ENCODE measurements at places on chromosomes 7 and 10.

DNA sequence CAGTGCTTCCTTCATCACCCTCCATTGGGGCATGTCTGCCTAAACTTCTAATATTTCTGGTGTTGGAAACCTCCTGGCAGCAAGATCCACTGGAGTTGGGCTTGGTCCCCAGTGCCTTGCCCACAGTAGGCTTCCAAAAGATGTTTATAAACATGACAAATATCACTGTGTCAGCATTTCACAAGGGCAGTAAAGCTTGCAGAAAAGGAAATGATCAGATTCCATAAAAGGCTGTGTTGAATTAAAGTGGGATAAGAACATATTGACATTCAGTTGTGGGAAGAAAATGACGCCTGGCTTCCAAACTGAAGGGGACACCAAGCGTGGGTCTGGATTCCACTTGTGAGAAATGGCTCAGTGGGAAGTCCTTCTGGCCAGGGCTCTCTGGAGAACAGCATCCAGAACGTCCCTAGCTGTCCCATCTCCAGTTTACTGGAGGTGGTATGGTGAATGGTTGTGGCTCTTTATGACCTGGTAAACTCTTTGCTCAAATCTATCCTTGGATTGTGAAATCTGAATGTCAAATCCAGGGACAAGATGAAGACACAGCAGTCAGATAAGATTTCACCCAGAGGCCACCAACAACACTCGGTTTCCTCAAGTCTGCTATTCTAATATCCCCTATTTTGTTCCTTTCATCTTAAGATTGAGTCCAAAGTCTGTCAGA, 287.2 kb downstream of the TNS3 start:
- DNase-seq = no peak

GRCh38 chr10:110073896-110074295, 66.1 kb downstream of the ADD3 start:
- no peak for DNase-seq

DNA sequence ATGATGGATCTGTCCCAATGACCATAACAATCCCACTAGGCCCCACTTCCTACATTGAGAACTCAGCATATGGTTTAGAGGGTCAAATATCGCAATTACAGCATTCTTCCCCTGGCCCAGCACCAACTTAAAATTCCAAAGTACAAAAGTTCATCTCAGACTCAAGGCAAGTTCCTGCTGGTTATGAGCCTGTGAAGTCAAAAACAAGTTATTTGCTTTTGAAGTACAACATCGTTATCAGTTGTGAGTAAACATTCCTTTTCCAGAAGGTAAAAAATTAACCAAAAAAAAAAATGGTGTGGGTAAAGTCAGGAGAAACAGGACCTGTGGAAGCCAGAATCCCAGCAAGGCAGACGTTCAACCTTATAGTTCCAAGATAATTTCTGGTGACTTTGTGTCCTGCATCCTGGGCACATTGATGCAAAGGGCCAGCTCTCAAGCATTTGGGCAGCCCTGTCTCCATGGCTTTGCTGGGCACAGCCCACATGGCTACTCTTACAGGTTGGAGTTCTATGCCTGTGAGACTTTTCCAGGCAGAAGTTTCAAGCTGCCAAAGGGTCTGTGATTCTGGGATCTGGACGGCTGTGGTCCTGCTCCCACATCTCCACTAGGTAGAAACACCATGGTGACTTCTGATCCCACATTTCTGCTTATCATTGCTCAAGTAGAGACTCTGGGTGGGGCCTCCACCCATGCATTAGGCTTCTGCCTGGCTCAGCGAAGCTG, 37.5 kb downstream of the AKR1C8 start:
- DNase-seq = no peak

DNA sequence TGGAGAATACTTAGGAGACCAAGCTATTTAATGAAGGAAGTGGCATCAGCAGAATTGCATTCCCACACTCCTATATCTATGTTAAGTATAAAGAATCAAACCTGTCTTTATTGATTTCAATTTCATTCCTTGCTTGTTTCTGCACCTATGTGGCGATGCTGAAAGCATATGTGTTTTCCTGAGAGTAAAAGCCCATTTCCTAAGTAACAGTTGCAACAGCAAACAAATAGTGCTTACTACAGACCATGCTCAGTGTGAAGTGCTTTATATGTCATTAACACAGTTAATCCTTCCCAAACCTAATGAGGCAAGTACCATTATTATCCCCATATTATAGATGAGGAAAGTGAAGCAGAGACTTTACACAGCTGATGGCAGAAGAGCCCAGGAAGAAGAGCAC, 552.1 kb downstream of the PARD3 start:
- no peak for DNase-seq

DNA sequence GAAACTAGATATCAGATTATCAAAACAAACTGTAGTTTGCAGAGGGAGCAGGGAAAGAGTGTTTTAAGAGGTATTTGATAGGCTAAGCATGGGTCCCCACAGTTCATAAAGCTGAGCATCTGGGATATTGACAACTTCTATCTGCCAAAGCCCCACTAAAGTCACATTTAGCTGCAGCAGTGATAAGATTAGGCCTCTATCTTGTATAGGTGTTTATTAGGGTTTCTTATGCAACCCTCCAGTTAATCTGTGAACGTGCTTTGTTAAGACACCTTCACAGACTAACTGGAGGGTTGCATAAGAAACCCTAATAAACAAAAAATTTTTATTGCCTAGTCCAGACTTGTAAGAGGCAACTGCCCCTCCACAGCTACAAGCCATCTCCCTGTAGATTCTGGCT, 78.0 kb downstream of the CYP51A1 start:
- DNase-seq = no peak

- no peak for DNase-seq
These were observed 37.2 kb upstream of the CDH23 start for GRCh38 chr10:71359364-71360046.

GRCh38 chr7:117061751-117062150, 108.5 kb downstream of the ST7 start:
- no peak for DNase-seq

DNA sequence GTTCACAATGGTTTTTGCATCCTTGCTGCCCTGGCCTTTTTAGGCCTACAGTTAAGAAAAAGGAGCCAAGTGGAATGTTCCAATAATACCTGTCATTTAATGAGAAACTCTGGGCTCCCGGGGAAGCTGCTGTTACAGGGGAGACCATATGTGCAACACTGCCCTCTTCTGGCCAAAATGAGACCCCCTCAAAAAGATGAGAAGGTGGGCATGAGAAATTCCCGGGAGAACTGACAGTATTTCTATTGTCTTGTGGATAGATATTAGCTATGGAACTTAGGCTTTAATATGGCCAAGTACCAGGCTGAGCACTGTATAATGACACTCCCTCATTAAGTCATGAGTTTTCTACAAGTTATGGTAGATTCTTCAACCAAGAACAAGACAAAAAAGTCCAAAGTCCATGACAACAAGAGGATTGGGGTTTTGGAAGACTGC, 99.4 kb downstream of the CCDC3 start:
- DNase-seq = peak; percentile 67

DNA sequence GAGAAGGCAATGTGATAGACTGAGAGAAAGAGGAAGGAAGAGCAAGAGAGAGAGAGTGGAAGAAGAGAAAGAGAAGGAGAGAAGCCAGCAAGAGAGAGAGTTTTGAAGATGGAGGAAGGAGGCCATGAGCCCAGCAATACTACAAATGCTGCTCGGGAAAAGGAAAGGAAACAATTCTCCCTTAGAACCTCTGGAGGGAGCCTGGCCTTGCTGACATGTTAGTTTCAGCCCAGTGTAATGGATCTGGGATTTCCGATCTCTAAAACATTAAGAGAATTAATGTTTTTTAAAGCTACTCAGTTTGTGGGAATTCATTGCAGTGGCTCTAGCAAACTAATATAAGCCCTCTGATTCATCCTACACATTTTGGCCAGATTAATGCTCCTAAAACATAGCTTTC, 206.8 kb upstream of the MTPN start:
- no peak for DNase-seq

GRCh38 chr10:7561216-7561893, 105.4 kb downstream of the ITIH5 start:
- DNase-seq = peak; percentile 62

- DNase-seq = no peak
These were observed 125.1 kb downstream of the THSD7A start for GRCh38 chr7:11706666-11707605.

DNA sequence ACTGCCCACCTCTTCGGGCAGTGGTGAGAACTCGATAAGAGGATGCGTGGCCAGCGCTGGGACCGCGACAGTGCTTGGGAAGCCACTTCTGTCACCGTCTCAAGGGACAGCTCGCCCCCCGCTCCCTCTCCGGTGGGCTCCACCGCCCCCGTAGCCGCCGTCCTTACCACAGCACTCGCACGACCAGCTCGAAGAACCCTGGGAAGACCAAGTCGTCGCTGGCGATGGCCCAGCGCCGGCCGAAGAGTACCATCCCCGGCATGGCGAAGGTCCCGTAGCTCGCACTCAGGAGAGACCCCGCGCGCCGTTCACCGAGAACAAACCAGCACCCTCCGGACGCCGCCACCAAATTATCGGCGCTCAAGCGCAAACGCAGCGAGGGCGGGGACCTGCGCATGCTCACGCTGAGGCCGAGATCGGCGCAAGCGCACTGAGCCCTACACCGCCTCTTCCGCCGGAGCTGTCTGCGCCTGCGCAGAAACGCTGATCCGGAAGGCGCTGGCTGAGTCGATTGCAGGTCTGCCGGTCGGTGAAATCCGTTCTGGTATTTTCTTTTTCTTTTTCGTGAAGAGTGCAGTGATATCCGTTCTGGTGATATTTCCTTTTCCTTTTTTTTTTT, at the start of gene DAGLB:
DAGLB (minus strand) TSS at position 374 of the 619 bp plus-strand sequence; CDS start at position 262, 112 bp downstream.
- DNase-seq = peak; percentile 97

- DNase-seq = no peak
These were observed 23.5 kb downstream of the VCL start for GRCh38 chr10:74021248-74022055.

- DNase-seq = no peak
These were observed 11.2 kb upstream of the ING3 start for GRCh38 chr7:120939345-120939744.

DNA sequence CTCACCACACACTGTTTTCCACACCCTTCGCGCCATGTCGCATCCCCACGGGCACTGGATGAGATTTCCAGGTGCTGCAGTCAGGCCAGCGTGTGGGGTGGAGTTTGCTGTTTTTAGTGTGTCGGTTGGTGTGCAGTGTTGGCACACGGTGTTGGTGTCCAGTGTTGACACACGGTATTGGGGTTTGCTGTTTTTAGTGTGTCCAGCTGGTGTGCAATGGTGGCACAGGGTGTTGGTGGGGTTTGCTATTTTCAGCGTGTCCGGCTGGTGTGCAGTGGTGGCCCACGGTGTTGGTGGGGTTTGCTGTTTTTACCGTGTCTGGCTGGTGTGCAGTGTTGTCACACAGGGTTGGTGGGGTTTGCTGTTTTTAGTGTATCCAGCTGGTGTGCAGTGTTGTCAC, 20.1 kb upstream of the PRKAR1B start:
- no peak for DNase-seq

DNA sequence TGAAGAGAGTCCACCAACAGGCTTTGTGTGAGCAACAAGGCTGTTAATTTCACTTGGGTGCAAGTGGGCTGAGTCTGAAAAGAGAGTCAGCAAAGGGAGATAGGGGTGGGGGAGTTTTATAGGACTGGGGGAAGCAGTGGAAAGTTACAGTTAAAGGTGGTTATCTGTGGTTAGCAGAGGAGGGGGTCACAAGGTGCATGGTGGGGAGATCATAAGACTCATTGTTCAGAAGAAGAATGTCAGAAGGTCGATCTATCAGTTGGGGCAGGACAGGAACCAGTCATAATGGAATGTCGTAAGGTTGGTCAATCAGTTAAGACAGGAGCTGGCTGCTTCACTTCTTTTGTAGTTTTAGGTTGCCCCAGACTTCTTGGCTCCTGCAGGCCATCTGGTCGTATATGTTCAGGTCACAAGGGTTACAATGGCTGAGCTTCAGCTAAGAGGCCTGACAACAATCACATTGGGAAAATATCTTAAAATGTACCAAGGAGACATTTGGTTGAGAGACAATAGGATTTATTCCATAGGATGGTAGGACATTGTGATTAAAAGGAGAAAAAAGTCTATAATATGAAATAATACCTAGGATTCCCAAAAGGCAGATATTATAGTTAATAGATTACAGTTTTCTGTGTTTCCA, 356.4 kb downstream of the ANKRD7 start:
- DNase-seq = no peak

GRCh38 chr7:28576656-28577055, 164.3 kb downstream of the CREB5 start:
- no peak for DNase-seq

GRCh38 chr7:107386548-107387102, 83.2 kb upstream of the GPR22 start:
- no peak for DNase-seq

DNA sequence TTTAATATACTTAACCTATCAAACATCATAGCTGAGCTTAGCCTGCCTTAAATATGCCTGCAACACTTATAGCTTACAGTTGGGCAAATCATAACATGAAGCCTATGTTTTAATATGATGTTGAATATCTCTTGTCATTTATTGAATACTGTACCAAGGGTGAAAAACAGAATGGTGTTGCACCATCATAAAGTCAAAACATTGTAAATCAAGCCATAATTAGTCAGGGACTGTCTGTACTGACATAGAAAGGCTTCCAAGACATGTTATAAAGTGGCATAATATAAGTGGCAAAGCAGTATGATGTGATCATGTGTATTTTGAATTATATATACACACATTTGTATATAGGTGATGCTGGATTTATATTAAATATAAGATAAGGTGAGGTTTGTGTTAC, 140.0 kb downstream of the ZEB1 start:
- no peak for DNase-seq

- DNase-seq = no peak
These were observed 27.1 kb upstream of the COL13A1 start for GRCh38 chr10:69774596-69774995.

- DNase-seq = no peak
These were observed 49.4 kb downstream of the OR13A1 start for GRCh38 chr10:45265996-45266395.

DNA sequence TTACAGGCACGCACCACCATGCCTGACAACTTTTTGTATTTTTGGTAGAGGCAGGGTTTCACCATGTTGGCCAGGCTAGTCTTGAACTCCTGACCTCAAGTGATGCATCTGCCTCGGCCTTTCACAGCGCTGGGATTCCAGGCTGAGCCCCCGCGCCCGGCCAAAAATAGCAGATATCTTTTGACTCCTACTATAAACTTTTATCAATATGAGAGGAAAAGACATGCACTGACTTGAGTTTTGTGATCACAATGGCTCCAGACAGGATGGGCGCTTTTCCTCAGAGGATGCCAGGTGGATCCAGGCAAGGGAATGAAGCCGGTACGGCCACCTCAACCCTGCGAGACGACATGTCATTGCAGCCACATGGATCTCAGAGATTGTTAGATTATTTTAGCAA, 123.9 kb downstream of the DNAJB6 start:
- no peak for DNase-seq

GRCh38 chr7:149027611-149028345, 527 bp downstream of the PDIA4 start:
- peak; percentile 44 for DNase-seq

- DNase-seq = no peak
These were observed 466.1 kb downstream of the PTPRN2 start for GRCh38 chr7:158121441-158122045.

GRCh38 chr10:98285416-98285815, 17.4 kb upstream of the LOXL4 start:
- DNase-seq = no peak

- no peak for DNase-seq
These were observed 76.1 kb upstream of the LRGUK start for GRCh38 chr7:134051020-134051419.
